Stimulated activated CD4-positive, alpha-beta T cell treated with anti-CD3 and anti-CD28 coated beads, TNF-alpha, amount 100 ng/mL, for 4 hours (primary cell): ENCODE measurements at places on chromosomes 4 and X.

DNA sequence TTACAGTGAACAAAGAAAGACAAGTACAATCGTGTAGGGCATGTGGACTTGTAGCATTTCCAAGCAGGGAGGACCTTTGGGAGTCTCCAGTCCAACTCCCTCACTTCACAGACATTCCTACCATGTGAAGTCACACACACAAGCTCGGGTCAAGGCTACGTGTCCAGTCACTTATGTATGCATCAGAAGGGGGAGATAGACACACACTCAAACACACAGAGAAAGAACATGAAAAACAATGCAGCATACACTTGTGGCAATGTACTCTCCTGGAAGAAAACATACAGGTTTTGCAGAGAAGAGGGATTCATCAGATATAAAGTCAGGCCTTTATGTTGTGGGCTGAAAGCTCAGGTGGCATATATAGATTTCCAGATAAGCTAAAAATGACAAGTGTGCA, 136.1 kb upstream of the MID1 start:
- DNase-seq, result no peak

DNA sequence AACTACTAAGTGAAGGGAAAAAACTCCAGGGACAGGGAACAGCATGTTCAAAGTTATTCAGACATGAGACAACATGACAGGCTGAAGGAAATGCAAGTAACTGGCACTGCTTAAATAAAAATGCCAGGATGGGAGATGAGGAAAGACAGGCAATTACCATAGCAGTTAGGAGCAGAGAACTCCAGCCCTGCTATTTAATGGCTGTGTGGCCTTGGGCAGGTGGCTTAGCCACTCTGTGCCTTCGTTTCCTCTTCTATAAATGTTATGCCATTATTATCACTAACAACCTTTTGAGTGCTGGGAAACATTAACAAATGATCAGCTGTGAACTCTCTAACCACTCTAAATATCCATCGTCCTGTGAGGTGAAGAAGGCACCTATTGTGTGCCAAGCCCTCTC, 32.7 kb downstream of the PROM1 start:
- no peak for DNase-seq

- no peak for DNase-seq
Measured at GRCh38 chr4:94544811-94545210, 93.1 kb downstream of the PDLIM5 start.

- DNase-seq, result no peak
Measured at GRCh38 chr4:19239565-19239964, 1012.1 kb upstream of the SLIT2 start.

GRCh38 chr4:5753366-5753765, 42.4 kb downstream of the EVC start:
- DNase-seq, result no peak

GRCh38 chr4:173488074-173488473, 42.0 kb downstream of the HAND2 start:
- DNase-seq, result no peak
